RPMI7951 (cell line): ENCODE measurements at places on chromosomes 12 and 14.

DNA sequence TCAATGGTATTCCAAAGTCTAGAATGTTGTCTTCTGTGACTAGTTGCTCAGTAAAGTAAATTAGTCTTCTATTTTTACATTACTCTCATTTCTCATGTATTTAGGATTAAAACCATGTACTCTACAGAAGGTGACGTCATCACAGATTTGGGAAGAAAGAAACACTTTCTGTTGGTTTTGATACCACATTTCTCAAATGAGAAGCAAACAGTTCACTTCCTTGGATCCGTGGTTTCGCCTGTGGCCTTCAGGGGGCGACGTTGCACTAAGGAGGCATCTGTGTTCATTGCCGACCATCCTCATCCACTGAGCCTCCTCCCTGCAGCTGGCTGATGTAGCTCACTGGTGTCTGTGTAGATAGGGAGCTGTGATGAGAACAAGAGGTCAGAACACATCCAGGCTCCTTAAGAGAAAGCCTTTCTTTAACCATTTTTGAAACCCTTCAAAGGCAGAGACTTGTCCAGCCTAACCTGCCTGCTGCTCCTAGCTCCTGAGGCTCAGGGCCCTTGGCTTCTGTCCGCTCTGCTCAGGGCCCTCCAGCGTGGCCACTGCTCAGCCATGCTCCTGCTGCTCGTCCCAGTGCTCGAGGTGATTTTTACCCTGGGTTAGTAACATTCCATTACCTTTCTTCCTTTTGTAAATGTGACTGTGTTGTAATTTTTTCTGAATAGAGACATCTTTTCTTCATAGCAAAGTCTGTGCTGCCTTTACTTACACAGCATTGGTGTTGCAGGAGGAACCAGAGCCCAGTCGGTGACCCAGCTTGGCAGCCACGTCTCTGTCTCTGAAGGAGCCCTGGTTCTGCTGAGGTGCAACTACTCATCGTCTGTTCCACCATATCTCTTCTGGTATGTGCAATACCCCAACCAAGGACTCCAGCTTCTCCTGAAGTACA, 220.6 kb upstream of the OR4E1 start:
- no peak for DNase-seq

DNA sequence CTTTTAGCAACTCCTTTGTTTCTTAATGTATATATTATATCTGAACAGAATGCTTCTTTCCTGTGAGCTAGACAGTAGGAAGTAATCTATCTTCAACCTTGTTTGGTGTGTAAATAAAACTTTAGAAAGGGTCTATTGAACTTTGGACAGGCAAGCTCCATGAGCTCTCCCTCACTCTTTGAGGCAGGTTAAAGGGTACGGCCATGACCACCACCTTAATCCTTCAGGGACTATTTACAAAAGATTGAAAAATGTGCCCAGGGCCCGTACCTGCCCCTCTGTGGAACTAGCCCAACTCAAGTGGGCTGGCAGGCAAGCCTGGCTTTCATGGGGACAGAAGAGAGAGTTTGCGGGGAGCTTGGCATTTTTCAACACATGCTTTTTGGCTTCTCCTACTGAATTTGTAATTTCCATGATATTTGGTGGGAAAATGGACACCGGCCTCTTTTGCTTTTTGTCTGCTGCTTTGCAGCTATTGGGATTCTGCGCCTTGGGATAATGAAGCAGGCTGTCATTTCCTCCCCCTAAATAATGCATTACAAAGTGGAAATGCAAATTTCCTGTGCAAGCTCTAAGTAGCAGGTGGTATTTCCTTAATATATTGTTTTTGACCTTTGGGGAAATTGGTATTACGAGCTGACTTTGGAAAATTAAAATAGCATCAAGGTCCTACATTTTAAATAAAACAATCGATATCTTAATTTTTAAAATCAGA, 106.0 kb downstream of the HMGA2 start:
- DNase-seq, result no peak

DNA sequence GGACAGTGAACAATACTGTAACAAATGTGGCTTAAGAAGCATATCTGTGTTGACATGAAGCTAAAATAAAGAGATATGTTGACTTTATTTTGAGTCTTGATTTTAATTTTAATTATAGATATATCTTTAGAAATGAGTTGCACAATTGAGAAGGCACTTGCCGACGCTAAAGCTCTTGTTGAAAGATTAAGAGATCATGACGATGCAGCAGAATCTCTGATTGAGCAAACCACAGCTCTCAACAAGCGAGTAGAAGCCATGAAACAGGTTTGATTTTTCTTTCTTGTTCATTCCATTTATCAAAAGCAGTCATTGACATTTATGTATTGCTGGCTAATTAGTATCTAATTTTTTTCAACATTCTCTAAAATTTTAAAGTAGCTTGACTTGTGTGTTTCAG, 15.8 kb downstream of the FGFR1OP2 start:
- DNase-seq, result no peak

- no peak for DNase-seq
Measured at GRCh38 chr12:47078733-47079467, 521 bp upstream of the PCED1B start.

DNA sequence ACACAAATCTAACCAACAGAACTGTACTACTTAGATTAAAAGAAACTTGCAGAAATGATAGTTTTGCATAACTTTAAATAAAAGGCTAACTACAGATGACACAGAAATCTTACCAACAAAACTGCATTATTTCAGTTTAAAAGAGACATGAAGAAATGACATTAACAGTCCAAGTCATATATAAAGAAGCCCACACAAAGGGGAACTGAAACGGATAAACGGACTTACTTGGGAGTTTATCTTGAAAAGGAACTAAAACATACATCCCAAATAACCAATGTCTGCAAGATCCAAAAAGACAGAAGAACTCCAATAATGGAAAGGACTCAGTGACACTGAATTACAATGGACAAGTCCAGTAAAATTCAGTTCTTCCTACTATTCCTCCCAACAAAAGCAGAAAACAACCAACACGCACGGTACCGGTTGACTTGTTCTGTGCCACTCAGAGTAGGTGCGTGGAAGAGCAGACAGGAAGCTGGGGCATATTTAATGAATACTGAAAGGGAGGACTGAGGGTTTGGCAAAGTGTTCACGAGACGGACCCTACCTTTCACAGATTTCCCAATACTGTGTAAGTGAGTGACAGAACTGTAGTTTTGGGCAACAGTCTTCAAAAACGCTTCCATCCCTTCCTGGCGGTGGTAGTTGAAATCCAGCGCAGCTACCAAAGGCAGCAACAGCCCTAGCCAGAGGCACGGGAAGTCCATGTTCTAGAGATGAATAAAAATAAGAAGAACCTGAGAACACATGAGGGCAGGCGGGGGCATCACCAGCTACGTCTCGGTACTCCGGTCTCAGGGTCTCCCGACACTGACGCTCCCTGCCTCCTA, 627 bp downstream of the CPM start:
- DNase-seq, result peak; percentile 7

- no peak for DNase-seq
Measured at GRCh38 chr14:55201219-55202101, 10.1 kb upstream of the DLGAP5 start.

- no peak for DNase-seq
Measured at GRCh38 chr14:56224691-56225681, 106.8 kb downstream of the PELI2 start.

GRCh38 chr12:57085999-57086492, 2.9 kb upstream of the NAB2 start:
- DNase-seq, result peak; percentile 33

DNA sequence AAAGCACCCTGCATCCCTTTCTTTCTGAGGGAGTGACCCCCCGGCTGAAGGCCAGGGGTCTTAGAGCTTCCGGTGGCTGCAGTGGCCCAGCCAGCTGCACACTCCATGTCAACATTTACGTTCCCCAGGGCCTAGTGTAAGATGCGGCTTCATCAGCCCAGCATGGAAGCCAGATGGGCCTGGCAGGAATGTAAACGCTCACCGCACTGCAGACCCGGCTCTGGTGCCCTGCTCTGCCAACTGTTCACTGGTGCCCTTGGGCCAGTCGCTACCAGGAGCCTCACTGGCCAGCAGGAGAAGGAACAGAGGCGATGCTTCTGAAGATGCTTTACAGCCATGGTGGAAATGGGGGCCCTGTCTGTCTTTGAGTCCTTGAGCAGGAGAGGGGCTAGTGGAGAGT, 8.6 kb upstream of the TMEM119 start:
- no peak for DNase-seq

DNA sequence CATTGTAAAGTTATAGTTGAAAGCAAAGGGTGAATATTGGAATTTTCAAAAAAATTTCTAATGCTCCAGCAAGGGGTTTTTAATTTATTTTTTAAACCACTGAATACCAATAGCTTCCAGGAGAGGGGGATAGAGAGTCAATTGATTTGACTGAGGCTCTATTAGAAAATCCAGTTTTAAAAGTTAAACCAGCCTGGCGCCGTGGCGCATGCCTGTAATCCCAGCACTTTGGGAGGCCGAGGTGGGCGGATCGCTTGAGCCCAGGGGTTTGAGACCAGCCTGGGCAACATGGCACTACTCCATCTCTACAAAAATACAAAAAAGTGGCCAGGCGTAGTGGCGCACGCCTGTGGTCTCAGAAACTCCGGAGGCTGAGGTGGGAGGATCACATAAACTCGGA, 150.1 kb downstream of the SLC38A4 start:
- peak; percentile 45 for DNase-seq

GRCh38 chr12:24467226-24467625, 481.7 kb downstream of the BCAT1 start:
- DNase-seq, result peak; percentile 5

DNA sequence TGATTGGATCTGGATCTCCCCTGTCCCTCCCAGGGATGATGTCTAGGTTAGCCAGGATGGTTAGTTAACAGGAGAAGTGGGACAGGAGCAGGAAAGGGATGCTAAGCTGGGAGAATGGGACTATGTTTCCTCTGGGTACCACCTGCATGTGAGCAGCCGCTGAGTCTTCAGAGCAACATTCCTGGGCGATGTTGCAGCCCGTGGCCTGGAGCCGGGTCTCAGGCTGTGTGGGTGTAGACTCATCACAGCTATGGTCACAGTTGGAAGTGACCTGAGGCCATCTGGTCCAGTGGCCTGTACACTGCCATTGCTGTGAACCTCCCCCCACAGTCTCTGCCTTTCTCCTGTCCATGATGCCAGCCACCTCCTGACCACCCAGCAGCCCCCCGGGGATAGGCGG, 422.6 kb downstream of the DPF3 start:
- DNase-seq, result peak; percentile 71

- DNase-seq, result no peak
Measured at GRCh38 chr14:36824854-36825253, 163.2 kb downstream of the PAX9 start.

DNA sequence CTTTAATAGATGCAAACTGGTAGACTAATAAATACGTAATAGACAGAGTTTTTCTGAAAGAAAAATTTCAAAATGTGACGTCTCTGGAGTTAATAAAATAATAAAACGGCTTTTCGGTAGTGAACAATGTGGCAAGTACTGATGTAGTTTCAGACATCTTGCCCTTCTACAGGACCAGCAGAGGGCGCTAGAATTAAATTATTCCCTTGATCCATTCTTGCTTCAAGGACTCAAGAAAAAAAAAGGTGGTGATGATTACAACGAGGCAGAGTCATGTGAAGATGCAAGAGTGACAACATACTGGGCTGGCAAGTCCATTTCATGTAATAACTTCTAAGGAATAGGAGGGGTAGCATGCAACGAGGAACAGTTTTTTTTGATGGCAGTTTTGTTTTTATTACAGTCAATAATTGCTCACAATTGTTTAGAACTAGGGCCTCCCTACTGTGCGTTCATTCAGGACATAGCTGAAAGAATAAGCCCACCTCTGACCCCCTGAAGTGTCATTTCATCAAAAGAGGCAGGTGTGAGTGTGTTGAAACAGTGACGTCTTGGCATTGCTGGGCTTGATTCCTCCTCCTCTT, 101.0 kb upstream of the GZMB start:
- DNase-seq, result peak; percentile 60

- no peak for DNase-seq
Measured at GRCh38 chr12:13947276-13947946, 34.0 kb downstream of the GRIN2B start.

- no peak for DNase-seq
Measured at GRCh38 chr14:103898204-103898603, 30.1 kb upstream of the TDRD9 start.

DNA sequence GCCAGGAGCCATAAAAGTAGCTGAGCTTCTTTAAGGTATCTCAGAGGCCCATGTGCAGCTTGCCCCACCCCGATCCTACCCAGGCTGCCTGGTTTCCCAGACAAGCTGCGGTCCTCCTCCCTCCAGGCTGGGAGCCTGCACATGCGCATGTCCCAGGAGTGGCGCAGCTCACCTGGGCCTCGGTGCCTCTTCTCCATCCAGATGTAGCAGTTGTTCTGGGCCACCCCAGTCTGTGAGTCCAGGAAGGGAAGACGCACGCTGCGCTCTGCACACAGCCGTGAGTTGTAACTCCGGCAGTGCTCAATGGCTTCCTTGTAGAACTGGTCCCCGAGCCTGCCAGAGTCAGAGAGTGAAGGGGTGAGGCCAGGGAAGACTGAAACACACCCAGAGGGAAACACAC, 122.3 kb downstream of the DPF3 start:
- DNase-seq, result no peak

DNA sequence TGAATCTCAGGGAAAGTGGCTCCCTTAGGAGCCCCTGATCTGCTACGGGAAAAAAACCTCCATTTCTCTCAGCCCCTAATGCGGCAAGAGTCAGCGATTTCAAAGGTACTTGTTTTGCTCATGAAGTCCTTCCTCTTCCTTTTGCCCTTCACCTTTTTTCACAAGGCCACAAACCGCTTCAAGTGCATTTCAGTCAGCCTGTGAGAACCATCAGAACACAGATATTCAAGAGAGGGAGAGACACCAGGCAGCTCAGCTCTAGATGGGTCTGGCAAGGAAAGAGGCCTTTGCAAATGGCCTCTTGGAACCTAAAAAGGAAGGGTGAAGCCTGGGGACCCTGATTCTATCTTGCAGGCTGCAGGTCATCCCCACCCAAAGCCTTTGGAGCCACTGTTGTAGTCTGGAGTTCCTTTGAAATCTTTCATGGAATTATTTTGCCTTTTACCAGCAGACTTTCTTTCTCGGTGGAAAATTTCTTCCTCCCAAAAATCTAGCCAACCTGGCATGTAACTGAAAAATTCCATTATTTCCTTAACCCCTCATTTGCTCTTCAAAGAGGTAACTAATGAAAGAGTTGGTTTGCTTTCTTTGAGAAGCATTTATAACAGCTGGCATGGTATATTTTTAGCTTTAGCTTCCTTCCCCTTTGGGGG, 145.0 kb downstream of the SAMD4A start:
- no peak for DNase-seq

GRCh38 chr12:966724-967123, 17.2 kb upstream of the RAD52 start:
- no peak for DNase-seq

GRCh38 chr12:62977418-62977817, 42.5 kb upstream of the PPM1H start:
- peak; percentile 39 for DNase-seq

GRCh38 chr12:129305851-129306250, 452.6 kb downstream of the GLT1D1 start:
- DNase-seq, result no peak
